ENCODE measurements at places on chromosomes 3 and 15.

DNA sequence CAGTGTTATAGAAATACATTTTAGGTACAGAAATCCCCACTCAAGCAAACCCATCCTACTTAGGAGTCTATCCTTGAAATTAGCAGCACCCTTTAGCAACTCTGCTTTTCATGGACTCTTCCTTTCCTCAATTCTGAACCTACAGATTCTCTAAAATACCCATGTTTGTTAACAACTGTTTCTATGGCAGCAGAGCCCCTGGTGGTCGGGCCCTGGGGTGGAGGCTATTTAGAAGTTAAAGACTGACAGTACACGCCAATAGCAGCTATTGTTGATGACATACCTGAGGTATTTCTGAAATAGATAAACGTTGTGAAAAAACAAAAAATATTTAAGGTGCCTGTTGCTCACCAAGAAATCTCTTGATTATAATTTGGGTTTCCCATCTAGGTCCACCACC is 23.4 kb upstream of the NRG4 start:
- no peak for DNase-seq

DNA sequence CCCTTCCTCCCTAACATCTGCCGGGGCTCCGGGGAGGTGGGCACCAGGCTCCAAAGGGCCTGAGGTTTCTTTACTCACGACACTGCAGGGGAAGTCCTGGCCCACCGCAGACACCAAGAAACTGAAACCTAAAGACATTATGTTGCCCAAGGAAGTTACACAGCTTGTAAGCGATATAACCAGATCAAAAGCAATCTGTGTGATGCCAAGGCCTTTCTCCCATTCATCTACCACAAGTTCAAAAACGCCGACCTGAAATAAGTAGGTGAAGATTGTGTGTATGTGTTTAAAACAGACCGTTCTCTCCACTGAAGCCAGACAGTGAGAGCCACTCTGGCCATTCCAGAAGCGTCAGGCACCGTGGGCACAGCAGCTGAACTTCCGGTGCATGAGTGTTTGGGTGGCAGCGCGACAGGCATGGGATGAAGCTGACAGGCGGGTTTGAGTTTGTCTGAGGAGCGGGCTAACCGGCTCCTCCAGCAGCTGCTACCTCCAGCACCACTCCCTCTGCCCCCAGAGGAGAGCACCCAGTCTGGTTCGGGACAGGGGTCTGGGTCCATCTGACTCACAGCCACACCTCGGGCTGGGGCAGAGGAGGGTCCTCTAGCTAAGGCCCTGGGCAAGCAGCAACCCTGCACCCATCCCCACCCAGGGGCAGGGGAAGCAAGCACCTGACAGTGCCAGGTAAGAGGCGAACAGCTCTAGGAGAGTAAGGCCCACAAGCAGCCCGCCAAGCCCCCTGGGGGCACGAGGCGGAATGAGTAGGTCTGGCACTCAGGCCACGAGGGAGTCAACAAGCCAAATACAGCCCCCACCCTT is 1.3 kb downstream of the TNK2 start:
- DNase-seq = no peak

GRCh38 chr15:55434989-55435825 is 26.9 kb downstream of the PIERCE2 start:
- peak; percentile 48 for DNase-seq

GRCh38 chr15:73318463-73319351 is 50.1 kb downstream of the HCN4 start:
- peak; percentile 21 for DNase-seq

- no peak for DNase-seq
Observed at GRCh38 chr3:194293546-194294198, 57.5 kb downstream of the CPN2 start.

GRCh38 chr3:29751647-29752314 is 470.9 kb downstream of the RBMS3 start:
- DNase-seq = no peak

DNA sequence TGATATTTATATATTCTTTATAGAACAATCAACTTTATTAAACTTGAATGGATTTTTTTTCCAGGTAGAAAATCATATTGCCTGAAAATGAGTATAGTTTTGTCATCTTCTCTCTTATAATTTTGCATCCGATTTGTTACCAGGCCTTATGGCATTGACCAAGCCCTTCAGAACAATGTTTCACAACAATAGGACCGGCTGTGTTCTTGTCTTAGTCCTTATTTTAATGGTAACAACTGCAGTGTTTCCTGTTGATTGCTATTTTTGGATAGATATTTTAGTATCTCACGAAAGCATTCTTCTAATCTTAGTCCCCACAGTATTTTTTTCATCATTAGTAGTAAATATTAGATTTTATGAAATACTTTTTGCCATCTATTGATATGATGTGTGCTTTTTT is 88.1 kb upstream of the ANKRD34C start:
- DNase-seq = no peak

- no peak for DNase-seq
Observed at GRCh38 chr3:133283958-133284807, 115.7 kb upstream of the BFSP2 start.

DNA sequence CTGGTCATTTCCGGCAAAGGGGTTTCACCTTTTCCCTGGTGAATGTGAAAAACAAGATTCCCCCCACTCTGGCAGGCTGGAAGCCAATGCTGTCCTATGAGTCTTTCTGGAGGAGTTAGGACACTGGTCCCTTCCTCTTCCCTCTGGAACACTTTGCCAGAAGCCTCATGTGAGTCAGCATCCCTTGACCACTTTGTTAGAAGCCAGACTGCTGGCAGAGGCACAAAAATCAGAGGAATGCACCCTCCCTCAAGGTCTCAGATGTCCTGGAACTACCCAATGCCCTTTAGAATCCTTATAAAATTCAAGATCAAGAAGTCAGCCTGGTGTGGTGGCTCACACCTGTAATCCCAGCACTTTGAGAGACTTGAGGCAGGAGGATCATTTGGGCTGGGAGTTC is 26.6 kb downstream of the ITGB5 start:
- DNase-seq = no peak

DNA sequence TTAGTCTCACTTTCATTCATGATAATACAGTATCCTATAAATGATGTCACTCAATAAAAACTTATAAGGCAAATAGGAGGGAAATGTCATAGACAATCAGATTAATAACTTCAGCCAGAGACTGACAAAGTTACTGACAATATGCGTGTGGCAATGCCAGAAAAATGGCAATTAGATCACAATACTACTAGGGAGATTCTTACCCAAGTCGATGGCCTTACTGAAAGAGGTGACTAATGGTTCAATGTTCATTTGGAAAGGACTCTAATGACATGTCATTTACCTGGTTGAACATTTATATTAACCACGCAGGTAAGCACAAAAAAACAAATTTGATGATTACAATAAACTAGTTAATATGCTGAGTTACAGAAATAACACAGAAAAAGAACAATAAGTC is 45.9 kb upstream of the WDR5B start:
- DNase-seq = no peak

DNA sequence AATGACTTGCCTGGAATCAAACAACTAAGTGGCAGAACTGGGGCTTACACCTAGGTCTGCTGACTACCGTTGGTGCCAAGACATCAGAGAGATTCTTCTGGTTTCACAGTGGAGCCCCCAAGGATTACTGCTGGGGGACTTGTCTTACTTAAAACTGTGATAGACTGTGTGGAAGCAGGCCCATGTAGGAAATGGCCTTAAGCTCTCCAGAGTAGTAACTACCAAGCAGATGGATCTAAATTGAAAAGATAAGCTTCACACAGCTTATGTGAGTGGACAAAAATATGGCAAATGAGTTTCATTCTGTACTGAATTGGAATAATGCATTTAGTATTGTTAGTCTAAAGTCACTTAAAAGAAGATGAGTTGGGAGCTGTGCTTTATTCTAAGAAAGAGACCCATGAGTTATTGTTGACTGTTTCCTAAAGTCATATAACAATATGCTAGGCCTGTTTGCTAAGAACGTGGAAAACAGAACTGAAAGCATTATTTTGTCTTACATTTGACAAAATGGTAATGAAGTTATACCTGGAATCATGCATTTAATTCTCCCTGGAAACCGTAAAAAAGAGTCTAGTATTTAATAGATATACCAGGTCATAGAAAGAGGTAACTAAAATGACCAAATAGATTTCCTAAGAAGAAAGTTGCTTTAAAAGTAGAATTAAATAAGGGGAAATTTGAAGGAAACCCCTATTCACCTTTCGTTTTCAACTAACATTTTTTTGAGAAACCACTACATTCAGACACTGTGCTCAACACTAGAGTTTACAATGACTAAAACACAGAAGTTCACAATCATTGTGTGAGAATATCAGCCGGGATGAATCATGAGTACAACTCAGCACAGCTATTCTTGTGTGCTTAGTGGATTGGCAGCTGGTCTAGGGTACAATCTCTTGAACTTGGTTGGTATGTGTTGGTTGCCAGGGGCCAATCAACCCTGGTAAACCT is 13.0 kb upstream of the MAPK6 start:
- no peak for DNase-seq

DNA sequence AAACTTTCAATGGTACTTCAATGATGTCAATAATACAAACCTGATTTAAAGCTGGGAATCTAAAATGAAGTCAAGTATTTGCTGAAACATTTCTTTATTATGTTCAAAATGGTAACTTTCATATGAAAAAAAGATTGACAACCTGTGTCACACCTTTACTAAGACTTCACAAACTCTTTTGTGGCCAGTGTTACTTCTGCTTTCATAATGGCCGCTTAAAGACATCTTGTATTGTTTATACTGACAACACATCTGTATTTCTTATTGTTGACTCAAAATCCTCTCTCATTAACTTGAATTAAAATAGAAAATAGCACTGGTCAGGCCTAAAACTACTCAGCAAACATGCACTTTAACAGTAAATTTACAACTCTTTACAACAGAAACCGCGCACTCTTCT is 312.3 kb upstream of the CNTN6 start:
- DNase-seq = no peak

DNA sequence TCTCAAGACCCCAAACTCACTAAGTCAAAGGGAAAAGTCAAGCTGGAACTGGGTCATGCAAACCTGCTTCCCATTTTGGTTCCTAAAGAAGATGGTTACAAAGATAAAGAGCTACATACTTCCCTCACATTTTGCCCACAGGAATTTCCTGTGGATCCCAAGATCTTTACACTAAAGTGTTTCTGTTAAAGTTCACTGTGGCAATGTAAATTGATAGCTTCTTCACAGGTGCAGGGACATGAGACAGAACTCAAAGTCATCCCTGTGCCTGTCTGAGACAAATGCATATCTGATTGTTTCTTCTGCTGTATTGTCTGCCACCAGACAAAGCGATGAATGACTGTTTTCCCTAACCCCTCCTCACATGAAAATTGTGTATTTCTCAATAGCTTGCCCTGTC is 567.8 kb downstream of the ZIC1 start:
- DNase-seq = no peak

DNA sequence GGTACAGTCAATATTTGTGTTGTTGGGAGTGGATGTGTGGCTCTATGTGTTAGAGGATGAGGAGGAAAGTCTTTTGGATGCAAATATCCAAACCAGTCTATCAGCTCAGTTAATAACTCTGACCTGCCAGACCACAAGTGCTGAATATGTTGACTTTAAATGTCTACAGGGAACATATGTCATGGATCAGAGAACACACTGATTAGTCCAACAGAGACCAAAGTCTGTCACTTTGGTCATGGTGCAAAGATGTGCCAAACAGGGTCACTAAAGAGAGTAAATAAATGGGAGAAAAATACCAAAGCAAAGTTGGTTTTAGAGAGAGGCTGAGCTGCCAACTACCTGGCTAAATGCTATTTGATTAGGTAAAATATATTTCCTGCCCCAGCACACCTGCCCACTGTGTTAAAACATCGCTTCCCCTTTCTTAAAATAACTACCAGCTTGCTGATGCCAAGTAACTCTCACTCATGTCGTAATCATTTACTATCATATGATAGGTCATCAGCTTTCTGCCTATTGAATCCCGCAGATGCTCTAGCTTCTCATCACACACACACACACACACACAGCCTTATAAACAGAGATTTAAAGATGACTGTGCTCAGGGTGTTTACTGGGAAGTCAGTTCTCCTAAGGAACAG is 173.3 kb downstream of the PDZRN3 start:
- no peak for DNase-seq

DNA sequence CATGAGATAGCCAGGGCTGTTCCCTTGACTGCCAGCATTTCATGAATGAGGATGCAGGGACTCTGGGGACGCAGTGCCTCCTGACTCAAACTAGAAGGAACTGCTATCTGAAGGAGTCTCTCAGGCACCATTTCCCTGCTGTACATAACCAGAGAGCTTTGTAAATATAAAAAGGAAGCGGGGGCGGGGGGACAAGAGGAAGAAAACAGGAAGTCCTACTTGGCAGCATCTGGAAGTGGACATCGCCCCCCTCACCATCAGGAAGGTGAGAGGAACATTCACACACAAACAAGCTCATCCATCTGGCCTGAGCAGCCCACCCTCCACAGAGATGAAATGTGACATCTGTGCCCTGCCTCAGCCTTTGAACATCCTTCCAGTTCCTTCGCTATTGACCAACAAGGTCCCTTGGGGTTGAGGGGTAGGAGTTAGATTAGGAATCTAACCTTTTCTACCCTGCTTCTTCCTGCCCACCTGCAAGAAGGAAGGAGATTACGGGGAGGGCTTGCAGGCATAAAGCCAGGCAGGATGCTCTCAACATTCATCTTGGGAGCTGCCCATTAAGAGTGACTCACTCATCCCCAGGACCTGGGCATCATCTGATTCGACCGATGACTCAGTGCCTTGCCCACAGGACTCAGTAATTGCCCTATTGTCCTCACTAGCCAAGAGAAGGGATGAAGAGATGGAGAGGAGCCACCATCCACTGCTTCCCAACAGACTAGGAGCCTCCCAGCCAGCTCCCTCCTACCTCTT is 31.9 kb downstream of the SH3BP5 start:
- DNase-seq = no peak

GRCh38 chr3:192409838-192410683 is 317.3 kb downstream of the FGF12 start:
- DNase-seq = no peak

GRCh38 chr3:194137008-194137505 is 1.1 kb downstream of the HES1 start:
- no peak for DNase-seq

Data from right renal cortex interstitium (tissue), 3 donors.